Stimulated activated CD4-positive, alpha-beta T cell treated with anti-CD3 and anti-CD28 coated beads, Interleukin-1b, Interleukin-23, amount 100 ng/mL, for 24 hours (primary cell): ENCODE measurements at places on chromosomes 16 and 17.

- no peak for DNase-seq
Observed at GRCh38 chr16:89138513-89138795, 33.1 kb upstream of the CDH15 start.

DNA sequence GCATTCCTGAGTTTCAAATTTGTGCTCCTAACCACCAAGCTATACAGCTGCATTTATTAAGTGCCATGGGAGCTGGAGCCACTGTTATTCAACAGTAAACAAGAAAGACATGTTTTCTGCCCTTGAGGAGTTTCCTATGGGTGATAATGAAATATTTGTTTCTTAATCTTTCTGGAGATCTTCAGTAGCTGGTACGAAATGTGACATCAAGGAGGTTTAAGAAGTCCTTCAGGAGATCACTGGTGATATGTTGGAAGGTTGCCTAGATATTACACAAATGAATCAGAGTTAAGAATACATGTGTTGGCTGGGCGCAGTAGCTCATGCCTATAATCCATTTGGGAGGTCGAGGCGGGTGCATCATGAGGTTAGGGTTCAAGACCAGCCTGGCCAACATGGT is 14.9 kb downstream of the RHOT1 start:
- no peak for DNase-seq

GRCh38 chr16:19555938-19556771 is 652 bp downstream of the VPS35L start:
- DNase-seq = peak; percentile 4

DNA sequence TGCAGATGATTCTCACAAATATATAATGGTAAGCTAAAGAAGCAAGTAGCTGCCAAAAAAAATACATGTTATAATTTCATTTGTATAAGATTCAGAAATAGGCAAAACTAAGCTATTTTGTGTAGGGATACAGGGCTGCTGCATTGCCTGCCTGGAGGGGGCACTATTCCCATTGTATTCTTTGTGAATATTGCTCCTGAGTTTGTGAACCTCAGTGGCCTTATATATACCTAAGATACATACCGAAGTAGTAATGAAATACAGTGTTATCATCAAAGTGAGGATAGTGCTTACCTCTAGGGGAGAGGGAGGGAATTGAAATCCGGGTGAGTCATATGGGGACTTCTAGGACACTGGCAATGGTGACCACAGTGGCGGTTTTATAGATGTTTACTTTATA is 53.5 kb downstream of the C17orf58 start:
- no peak for DNase-seq

GRCh38 chr16:27318392-27319256 is 4.8 kb downstream of the IL4R start:
- no peak for DNase-seq

DNA sequence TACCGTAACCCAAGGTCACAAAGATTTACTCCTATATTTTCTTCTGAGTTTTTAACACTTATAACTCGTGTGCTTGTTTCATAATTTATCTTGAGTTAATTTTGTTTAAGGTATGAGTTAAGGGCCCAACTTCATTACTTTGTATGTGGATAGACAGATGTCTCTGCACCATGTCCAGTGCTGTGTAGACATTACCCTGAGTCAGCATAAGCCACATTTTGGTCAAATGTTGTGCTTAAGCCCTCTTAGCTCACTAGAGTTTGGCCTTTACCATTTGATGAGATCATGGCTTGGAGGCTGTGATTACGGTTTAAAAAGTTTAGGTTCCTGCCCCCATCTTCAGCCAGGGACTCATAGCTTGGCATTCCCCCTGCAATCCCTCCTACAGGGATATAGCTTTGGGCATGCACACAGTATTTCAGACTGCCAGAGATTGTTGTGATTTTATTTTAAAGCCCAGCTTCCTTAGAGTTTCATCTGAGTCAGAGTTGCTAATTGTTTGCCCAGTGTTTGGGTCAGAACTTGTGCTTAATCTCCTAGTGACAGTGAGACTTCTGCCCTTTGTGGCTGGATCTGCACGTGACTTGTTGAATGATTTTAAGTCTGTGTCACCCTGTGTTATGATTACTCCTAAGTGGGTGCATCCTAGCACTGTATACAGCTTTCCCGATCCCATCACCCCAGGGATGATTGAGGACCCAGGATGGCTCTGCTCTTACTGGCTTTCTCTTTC is 393.1 kb downstream of the CNTNAP4 start:
- no peak for DNase-seq

GRCh38 chr17:59972778-59973177 is 8.2 kb upstream of the RNFT1 start:
- DNase-seq = no peak

DNA sequence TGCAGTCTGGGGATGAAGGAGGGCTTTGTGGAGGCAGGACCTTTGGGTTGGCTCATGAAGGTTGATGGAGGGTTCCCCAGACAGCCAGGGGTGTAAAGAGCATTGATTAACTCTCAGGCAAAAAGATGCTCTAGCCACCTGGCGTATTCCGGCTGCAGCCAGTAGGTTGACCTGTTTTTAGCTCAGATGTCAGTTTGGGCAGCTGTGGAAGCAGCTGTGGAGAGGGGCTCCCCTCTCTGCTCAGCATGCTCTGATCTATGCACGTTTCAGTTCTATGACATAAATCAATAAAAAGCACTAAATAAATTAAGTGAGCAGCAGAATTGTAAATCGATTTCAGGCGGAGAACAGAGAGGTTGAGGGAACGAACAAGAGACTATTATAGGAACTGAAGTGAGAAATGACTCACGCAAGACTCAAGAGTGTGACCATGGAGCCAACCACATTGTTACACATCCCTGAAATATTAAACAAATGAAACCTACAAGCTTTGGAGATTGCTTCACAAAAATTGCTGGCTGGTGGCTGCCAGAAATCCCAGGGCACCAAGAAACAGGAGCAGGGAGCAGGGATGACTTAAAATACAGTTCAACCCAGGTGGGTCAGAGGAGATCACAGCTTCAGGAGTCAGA is 111.9 kb downstream of the GSG1L start:
- DNase-seq = no peak

DNA sequence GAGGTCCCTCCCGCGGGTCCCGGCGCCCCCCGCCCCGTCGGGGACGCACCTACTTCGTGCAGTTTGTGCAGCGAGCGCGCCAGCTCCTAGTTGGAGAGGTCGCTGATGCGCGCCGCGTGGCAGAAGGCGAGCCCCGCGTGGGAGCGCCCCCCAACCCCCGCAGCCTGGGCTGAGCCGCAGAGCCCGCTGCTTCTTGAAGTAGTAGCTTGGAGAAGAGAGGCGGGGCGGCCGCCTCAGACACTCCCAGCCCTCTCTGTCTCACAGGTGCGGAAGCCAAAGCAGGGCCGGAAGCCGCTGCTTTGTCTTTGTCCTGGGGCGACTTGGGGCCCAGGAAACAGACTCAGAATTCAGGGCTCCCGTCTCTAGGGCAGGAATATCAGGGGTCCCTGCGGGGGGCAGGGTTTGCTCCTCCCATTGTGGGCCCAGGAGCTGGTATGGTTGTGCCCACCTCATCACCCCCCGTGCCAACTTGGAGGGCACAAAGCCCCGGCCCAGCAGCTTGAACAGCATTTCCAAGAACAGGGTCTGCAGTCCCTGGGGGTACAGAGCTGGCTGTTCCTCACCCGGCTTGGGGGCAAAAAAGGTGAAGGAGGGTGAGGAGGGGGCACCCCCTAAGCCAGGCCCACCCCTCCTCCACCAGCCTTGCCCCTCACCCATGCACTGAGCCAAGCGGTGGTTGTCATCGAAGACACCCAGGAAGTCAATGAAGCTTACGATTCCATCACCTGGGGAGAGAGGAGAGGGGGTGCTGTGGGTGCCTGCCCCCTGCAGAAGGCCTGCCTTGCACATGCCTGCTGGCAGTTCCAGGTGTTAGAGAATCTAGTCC is 13.5 kb downstream of the SPATA32 start:
- DNase-seq = peak; percentile 60

DNA sequence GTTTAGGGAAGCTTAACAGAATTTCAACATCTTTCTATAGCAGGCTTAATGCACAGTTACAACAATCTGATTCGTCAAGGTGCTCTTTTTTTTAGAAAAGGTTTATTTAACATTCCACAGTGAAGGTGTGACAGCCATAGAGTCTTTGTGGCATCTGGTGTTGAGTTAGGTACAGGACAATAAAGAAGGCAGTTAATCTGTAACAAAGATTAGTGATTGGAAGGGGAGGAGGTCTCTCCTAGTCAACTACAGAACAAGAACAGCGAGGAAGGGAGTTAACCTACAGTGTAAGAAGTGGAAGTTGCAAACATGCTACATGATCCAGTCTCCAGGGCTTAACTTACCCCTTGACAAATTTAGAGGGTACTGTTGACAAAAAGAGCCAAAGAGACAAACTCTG is 3.0 kb upstream of the ZDHHC7 start:
- DNase-seq = no peak

- no peak for DNase-seq
Observed at GRCh38 chr17:36885771-36886377, 51.4 kb upstream of the LHX1 start.

DNA sequence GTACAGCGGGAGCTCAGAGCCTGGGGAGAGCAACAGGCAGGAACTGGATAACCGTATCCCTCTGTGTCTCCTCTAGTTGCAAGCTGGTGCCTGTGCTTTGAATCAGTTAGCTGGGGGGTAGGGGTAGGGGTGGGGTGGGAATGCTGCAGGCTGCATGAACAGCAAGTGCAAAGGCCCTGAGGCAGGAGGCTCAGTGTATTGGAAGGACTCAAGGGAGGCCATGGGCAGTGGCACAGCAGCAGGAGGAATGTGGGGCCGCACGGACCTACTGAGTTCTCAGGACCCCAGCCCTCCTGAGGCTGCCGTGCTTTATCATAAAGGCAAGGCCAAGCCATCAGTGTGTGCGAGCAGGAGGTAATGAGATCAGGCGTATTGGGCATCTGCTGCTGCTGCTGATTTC is 3.3 kb downstream of the KATNB1 start:
- DNase-seq = no peak

GRCh38 chr17:45848405-45848804 is 3.7 kb downstream of the SPPL2C start:
- no peak for DNase-seq

DNA sequence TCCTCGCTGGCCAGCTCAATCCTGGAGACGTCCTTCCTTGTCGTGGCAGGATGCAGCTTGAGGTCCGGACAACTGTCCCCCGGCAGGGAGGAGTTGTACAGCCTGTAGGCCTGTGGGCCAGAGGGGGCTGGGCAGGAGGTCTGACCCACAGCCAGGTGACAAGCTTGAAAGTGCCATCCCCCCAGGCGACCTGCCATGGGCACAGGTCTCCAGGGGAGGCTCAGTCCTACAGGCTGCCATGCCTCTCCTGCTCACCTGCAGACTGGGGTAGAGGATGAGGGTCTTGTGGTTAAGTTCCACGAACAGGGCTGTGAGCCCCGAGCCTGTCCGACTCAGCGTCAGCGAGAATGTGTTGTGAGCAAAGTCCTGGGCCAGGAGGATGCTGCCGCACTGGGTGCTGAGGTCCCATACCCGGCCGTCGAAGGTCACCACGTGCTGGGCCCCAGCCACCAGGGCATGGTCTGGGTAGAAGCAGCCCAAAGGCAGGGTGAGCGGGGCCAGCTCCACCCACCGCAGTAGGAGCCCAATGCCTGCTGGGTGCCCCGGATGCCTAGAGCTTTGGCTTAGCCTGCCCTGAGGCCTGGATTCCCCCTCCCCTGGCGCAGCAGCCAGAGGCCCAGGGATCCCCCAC is 39.8 kb downstream of the RMI2 start:
- DNase-seq = no peak

DNA sequence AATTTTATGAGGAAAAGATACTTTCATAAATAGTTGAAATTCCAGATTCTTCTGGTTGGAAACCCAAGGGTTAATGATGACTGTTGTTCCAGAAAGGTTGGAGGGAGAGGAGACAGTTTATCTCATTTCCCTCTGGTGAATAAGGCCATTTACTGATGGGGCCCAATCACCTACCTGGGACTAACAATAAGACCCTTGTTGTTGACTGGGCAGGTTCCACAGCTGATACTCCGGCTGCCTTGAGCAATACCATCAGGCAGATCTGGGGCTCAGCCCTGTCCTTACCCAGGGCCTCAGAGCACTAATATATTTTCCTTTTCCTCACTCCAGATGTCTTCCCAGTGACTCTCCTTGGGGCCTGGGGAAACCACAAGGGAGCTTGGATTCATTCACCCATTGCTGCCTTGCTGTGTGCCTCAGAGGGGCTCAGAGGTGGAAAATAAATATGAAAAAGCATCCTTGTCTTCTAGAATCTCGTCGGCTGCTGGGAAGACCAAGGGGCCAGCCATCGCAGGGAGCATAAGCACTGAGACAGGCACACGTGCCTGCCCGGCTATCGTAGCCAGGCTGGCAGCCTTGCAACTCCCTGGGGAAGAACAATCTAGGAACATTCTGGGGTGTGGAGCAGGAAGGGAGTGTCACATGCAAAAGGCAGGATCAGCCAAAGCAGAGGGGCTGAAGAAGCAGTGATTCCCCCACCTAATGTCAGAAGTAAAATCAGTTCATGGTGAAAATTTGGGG is 54.4 kb downstream of the MPRIP start:
- no peak for DNase-seq

- no peak for DNase-seq
Observed at GRCh38 chr16:31350275-31351005, 4.5 kb upstream of the ITGAX start.

GRCh38 chr17:67517325-67517724 is 140.2 kb downstream of the PITPNC1 start:
- no peak for DNase-seq

DNA sequence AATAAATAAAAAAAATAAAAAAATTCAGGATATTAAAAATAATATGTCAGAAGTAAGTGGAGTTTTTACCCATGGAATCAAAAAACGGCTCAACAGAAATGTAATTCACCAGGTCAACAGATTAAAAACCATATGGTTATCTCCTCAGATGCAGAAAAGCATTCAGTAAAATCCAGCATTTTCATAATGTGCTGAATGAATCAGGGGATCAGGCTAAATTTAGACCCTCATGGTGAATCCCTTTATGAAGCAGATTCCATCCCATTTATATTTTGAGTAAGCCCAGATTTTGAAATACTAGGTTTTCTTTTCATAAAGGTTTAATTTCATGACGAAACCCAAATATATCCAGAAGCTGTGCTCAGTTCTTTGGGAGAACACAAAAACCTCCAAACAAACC is 84.4 kb downstream of the OR1D5 start:
- no peak for DNase-seq

- no peak for DNase-seq
Observed at GRCh38 chr17:77160875-77161530, 20.2 kb downstream of the SEC14L1 start.

DNA sequence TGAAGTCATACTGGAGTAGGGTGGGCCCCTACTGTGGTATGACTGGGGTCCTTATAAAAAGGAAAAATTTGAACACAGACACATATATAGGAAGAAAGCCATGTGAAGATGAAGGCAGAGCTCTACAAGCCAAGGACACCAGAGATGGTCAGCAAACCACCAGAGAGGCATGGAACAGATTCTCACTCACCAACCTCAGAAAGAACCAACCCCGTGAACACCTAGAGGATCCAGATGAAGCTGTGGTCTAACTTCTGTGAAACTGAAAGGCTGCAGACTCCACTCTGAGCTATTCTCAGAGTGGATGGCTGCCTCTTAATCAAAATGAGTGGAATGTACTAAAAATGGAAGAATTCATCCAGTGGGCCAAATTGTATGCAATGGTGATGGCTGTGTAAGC is 149.6 kb downstream of the ABCA8 start:
- DNase-seq = no peak
